ENCODE measurements at places on chromosomes 2 and 18.

DNA sequence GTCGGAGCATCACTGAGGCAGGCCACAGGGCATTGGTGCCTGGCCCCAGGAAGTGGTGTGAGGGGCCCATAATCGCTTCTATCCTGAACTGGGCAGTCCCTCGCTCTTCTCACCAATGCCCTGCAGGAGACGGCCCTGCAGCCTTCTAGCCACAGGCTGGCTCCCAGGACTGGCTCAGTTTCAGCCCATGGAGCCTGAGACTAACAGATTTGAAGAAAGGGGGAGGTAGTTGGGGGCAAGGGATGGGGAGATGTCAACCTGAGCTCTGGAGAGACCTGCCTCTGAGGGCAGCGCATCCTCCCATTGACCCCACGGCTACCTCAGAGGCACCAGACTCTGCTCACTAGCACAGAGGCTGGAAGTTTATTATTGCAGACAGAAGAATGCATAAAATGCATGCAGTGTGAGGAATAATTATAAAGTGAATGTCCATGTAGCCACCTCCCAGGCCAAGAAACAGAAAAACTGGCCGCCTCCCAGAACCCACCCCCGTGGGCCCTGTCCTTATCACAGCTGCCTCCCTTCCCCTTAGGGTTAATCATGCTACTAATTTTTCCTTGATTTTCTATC is 1.4 kb downstream of the TOGARAM2 start:
- DNase-seq, result no peak

DNA sequence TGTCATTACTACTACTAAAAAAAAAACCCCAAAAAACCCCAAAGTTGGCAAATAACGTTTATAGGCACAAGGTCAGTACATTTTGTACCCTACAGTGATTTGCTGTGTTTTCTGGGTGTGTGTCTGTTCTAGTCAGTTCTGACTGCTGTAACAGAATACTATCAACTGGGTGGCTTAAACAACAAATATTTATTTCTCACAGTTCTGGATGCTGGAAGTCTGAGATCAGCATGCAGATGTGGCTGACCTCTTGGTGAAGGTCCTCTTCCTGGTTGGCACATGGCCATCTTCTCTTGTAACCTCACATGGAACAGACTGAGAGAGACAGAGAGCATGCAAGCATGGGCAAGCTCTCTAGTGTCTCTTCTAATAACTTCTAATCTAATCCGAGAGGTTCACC is 103.1 kb downstream of the CERS6 start:
- DNase-seq, result peak; percentile 33

DNA sequence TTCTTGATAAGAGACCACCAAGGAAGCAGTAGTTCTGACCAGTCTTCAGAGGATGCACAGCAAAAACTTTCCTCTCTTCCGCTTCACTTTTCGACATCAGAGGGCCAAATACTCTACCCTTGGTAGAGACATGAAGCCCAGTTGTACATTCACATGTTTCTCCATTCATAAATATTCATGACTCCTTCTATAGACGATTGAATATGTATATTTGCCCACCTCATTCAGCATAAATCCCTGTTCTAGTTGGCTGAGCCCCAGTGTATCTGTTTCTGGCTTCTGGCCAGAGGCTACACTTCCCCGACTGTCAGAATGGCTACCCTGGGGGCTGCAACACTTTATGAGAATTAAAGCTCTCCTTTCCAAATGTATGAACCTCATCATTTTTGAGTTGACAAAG is 258.5 kb downstream of the ASXL3 start:
- DNase-seq, result peak; percentile 97

DNA sequence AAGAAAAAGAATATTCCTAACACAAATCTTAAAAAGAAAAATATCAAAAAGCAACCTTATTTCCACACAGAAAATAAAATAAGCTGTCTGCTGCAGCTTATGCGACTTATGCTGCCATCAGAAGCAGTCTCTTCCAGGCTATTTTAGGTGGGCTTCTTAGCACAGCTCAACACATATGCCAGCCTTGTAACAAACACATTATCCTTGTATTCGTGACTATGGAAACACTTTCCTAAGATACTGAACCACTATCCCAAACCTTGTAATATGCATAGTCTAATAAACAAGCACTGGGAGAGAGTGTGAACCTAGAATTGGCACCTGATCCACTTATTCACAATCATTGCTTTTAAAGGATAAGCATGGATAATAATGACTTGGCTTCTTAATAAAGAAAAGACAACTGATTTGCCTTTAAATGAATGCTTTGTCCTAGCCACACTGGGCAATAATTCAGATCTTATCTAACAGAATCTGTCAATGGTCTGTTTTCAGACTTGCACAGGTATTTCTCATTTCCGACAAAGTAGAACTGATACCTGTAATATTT is 40.0 kb upstream of the RNU4ATAC start:
- no peak for DNase-seq

- no peak for DNase-seq
Measured at GRCh38 chr2:239230318-239231052, 170.3 kb downstream of the HDAC4 start.

DNA sequence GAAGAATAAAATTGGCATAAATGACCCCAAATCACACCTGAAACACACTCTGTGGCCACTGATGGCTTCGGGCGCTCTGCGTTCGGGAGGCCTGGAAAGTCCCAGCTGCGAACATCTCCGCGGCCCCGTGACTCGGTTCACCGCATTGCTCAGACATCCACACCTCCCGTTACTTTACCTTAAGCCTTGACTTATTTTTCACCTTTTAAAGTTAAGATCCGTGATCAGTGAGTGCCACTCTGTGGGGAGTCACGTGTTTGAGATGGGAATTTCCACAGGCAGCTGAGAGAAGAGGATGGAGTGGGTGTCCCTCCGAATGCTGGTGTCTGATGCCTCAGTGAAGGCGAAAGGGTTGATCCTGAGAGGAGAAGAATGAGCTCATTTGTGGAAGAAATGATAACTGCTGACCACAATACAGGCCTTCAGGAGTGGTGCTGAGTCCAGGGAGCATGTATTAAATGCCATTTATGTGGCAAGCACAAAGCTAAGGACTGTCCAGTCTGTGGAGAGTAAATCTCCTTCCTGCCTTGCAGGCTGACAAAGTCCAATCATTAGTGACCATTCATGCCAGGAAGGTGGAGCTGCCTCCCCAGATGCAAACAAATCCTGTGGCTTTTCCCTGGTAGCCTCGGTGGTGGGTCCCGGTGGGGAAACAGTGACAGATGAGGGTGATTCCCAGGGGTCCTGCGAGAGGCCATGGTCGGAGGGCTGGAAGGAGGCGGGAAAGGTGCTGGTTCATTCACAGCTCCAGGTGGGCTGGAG is 168.8 kb downstream of the RTP5 start:
- DNase-seq, result no peak

GRCh38 chr2:66555091-66555490 is 120.2 kb downstream of the MEIS1 start:
- DNase-seq, result peak; percentile 16

DNA sequence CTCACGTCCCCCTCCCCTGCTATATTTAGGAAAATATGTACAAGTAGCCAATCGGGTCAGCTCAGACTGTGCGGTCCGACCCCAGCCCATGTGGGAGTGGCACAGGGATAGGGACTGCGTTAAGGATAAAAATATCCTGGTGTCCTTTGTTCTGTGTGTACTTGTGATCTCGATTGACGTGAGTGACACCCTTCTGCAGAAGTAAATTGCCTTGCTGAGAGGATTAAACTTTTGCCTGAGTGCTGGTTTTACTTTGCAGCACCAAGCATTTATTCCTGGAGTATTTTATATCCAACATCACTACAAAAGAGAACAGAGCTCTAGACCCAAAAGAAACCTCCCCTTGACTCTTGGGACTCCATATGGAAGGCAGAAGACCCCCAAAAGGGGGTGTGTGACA is 28.0 kb upstream of the RALBP1 start:
- no peak for DNase-seq

DNA sequence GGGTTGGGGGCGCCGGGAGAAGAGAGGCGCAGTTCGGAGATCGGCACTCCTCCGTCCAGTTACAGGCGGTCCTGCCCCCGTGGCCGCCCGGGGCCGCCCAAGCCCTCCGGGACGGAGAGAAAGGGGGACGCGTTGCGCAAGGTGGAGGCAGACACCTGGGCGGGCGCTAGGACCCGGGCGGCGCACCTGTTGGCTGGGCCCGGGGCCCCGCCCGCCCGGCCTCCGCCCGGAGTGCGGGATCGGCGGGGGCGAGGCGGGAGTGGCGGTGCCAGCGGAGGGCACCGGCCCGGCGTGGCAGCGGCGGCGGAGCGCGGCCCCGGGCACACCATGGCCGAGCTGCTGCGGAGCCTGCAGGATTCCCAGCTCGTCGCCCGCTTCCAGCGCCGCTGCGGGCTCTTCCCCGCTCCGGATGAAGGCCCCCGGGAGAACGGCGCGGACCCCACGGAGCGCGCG is at the start of gene SGPP2:
Gene SGPP2, plus strand, starts transcription at position 268 of the 453 bp plus-strand sequence. Its CDS starts 60 bp downstream, at position 328.
- peak; percentile 52 for DNase-seq
